Left lobe of liver (tissue), 2 donors: ENCODE measurements at places on chromosomes 16 and 17.
A peak's percentile ranks its signal among the peaks of the same experiment; 100 is the strongest.

DNA sequence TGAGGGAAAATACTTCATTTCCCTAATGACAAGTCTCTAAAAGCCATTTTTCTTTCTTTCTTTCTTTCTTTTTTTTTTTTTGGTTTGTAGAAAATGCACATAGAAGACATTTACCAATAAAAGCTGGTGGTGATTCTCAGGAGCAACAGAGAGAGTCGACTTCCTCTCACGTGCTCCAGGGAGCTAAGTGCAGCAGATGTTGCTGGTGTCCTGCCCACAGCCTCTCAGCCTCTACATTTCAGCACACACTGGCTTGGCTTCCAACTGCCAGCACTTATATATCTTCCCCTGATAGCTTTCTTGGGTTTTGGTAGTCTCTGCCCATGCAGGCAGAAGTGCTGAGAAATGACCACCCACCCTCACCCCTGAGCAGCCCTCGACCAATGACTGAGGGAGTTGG is 58.4 kb upstream of the MARCHF10 start:
- no peak for DNase-seq

- DNase-seq: no peak
Measured at GRCh38 chr17:13967416-13967815, 101.9 kb upstream of the COX10 start.

- peak; percentile 77 for DNase-seq
Measured at GRCh38 chr16:14303639-14304394, 232.7 kb downstream of the MRTFB start.

DNA sequence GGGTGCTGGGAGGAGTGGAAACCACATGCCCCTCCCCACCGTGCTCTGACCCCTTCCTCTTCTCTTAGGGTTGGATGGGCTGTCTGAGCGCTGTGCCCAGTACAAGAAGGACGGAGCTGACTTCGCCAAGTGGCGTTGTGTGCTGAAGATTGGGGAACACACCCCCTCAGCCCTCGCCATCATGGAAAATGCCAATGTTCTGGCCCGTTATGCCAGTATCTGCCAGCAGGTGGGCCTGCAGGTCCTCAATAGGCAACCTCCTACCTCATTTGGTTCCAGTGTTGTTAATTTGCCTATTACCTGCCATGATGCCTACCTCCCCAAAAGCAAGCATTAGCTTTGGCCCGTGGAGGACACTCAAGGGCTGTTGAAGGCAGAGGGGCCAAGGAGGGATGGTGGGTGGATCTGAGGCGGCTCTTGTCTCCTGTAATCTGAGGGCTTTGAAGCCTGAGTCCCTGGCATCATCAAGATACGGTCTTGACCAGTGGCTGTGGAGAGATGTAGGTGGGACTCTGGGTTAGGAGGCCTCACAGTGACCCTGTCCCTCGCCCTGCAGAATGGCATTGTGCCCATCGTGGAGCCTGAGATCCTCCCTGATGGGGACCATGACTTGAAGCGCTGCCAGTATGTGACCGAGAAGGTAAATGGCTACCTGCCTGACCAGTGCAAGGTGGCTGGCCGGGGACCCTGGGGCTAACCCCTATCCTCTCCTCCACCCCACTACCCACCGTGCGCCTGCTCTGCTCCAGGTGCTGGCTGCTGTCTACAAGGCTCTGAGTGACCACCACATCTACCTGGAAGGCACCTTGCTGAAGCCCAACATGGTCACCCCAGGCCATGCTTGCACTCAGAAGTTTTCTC is 3.4 kb downstream of the ALDOA start:
- DNase-seq: no peak

DNA sequence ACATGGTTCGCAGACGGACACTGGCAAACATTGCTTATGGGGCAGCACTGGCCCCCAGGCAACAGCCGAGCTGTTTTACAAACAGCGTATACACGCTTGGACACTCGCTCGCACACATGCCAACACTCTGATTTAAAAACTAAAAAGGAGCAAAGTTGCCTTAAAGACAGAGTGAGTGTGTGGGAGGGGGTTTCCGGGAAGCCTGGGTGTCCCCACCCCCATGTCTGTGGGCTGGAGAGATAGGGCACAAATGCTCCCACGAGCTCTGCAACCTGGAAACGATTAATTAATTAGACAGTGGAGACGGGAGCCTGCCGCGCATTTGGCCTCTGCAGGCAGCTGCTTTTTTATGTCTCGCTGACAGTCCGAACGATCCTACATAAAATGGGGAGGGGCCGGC is 107.9 kb upstream of the ZNF469 start:
- DNase-seq: no peak

DNA sequence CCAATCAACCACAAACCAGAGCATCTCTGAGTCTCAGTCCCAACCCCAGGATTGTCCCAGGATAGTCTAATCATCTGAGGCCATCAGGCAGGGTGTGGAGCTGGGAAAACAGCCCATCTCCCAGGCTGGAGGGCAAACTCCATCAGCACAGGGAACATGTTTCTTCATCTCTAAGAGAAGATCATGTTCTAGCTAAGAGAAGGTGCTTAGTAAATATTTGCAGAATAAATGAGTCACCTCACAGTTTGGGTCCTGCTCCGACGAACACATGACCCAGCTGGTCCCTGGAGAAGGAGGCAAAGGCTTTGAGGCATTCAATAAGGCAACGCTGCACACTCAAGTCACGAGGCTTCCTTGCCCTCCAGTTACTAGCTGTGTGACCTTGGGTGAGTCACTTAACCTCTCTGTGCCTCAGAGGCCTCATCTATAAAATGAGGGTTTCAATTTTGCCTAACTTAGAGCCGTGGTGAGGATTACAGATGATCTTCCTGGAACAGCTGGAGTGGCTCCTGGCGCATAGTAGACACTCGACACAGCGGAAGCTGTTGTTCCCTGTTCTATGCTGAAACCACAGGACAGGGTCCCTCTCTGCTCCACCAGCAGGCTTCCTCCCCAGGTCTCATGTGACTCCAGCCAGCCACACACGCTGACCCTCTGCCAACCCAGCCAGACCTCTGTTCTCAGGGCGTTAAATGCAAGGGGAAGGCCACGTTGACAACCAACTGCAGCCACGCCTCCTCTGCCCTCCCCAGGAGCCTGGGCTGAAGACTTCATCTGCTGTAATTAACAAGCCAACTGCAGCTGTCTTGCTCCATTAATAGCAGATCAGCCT is 10.3 kb upstream of the RPL38 start:
- DNase-seq: peak; percentile 80

DNA sequence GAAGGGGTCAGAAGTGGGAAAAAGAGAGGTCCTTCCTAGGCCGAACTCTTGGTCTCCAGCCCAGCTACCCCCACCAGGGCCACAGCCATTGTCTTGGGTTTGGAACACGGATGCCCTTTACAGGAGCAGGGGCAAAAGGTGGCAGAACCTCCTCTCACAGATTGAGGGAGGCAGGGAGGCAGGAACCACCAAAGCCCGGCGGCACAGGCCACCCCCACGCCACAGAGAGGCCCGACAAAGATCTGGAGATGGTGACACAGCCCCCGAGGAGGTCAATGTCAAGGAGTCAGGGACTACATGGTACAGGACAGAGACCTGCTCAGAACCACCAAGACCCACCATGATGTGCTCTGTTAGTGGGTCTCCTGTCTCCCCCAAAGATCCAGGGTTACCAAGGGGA is 44.4 kb upstream of the DLX4 start:
- no peak for DNase-seq

DNA sequence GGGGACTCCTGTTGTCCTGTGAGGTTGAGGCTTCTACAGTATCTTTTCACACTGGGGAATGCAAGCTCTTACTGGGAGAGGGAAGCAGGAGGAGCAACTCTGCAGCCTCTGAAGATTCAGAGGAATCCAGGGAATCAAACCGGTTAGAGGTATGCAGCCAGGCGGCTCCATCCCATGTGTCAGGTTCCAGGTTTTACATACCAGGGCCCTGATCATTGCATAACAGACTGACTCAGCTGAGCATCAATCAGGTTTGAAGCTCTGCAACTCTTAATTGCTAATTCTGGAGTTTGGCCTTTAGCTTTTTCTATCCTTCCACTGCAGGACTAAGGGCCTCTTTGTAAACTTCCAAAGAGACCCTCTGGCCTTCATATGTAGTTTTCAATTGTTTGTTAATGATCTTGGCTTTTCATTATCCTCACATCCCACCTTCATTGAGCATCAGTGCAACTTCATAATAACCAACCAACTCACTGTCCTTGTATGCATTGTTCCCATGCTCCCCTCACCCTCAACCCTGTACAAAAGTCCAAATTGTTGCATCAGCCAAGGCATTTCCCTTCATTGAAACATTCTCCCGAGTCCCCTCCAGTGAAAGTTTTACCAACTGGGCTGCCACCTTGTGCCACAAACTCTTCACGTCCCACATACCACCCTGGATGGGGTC is 59.7 kb upstream of the DHX40 start:
- DNase-seq: no peak
